Mesothelial cell of epicardium (in vitro differentiated cells): ENCODE measurements at places on chromosomes 3 and 15. TPM values are rescaled to one million over a fixed set of nuclear protein-coding genes. Genes with fewer than 3 reads are reported as not detected.

GOLGA8S gene
- 0.47 to 0.50 TPM (median 0.47 TPM) in 3 replicates for total RNA-seq

CLDN18 gene
- not detected in 3 replicates for total RNA-seq

- no peaks in the 10 kb centered on the region for H3K27me3 ChIP-seq
- H3K4me3 ChIP-seq: no peak overlapping the region
- DNase-seq: no peak
- peaks cover 2% of the 10 kb centered on the region for H3K36me3 ChIP-seq
- no peaks in the 10 kb centered on the region for H3K4me1 ChIP-seq
Observed at GRCh38 chr3:188700501-188700900, 471.3 kb upstream of the TPRG1 start.

DNA sequence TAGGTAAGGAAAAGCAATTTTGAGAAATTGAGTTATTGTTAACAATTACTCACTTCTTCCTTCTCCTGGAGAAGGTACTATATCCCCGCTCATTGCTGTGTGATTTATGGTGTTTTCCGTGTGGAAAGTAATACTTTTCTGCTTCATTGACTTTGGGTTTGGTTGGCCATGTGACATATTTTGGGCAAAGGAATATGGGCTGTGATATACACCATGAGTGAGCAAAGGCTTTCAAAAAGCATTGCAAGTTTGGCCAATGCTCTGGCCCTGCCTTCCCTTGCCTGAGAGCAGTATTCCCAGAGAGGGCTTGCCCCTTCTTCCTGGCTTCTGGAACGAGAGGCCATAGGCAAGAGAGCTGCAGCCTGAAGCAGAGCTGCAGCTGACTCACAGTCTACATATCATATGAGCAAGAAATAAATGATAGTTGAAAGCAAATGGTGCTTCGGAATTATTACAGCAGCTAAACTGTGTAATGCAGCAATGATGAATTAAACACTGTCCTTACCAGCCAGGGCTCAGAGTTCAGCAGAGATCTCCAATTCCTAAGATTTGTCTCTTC is 216.8 kb upstream of the CD96 start:
- no peak overlapping the region for H3K27ac ChIP-seq
- no peak overlapping the region for H3K4me3 ChIP-seq
- H3K36me3 ChIP-seq: no peaks in the 10 kb centered on the region
- peaks cover 20% of the 10 kb centered on the region for H3K4me1 ChIP-seq
- no peak for DNase-seq
- H3K27me3 ChIP-seq: no peaks in the 10 kb centered on the region
